Heart right ventricle (tissue), 16 donors: ENCODE measurements at places on chromosomes 11 and 22.

GRCh38 chr11:117239295-117239694 is 6.8 kb downstream of the RNF214 start:
- DNase-seq = no peak

DNA sequence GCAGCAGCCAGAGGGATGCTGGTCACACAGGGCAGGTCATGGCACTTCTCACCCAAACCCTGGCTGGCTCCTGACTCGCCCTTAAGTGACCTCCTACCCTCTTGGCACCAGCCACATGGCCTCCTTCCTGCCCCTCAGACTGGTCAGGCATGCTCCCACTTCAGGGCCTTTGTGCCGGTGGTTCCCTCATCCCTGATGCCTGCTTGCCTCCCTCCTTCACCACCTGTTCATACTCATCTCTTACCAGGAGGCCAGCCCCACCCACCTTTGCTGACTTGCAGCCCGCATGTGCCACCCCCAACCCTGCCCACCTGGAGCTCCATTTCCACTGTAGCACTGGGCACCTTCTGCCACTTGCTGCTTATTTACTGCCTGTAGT is 20.1 kb downstream of the GNAZ start:
- no peak for DNase-seq

DNA sequence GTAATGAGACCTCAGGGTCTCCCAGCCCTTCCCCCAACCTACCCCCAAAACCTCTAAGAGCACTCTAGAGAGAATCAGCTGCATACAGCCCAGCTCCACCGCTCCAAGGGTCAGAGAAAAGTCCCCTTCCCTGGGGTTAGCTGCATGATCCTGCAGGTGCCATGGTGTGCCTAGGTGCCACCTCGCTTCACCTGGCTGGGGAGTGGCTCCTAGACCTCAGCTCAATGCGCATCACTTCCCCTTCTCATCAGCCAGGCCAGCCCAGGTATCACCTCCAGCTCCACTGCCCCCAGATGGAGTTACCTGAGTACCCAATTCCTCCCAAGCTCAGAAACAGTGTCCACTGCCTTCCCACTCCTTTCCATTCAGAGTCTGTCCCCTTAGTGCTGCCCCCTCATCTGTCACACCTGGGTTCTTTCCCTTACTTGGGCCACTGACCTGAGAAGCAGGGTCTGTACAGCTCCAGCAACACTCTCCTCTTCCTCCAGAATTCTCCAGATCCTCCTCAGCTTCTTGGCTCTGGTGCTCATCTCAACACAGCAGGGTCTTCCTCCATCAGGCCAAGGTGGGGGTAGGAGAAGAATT is 1.3 kb downstream of the STARD10 start:
- DNase-seq = no peak

DNA sequence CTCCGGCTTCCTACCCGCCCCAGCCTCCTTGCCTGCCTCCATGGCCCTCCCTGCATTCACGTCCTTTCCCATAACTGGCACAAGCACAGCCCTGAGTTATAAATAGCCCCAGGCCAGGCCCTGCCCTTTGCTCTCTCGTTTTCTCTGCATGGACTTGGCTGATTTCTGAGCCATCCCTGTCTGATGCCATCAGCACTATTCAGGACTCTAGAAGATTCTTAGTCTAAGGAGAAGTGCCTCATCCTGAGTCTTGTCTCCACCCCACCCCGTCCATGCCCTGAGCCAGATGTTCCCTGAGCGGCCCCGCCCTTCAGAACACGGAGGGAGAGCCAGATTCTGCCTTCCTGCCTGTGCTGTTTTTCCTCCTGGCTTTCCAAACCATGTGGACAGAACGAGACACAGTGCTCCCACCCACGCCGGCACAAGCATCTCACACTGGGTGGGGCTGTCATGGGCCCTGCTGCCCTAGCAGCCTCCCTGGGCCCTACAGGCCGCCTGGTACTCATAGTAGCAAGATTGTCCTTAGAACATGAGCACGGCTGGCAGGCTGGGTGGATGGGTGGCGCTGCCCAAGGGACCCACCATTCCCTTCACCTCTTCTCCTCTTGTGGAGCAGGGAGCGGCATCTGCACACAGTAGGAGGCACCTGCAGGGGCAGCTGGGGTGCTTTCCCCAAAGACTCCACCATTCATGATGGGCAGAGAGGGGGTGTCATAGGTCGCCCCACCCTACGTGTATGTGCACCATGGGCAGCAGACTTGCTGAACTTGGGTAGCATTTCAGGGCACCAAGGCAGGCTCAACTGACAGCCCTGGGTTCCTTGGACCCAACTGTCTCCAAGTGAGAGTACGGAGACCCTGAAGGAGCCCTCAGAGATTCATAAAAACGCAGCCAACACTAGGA is 76.9 kb downstream of the BCR start:
- DNase-seq = peak; percentile 53

- no peak for DNase-seq
Measured at GRCh38 chr11:71268706-71269321, 16.4 kb upstream of the SHANK2 start.

GRCh38 chr11:120197977-120198376 is 12.9 kb upstream of the OAF start:
- no peak for DNase-seq

- no peak for DNase-seq
Measured at GRCh38 chr22:44020981-44021380, 3.1 kb upstream of the PARVB start.

- DNase-seq = no peak
Measured at GRCh38 chr11:108170184-108170583, 48.8 kb downstream of the ACAT1 start.

GRCh38 chr11:91850533-91851275 is 373.9 kb upstream of the FAT3 start:
- no peak for DNase-seq

GRCh38 chr11:64299847-64300648 is at the start of gene CATSPERZ:
Gene CATSPERZ, plus strand, starts transcription at chr11:64300358. Its CDS starts 53 bp downstream, at chr11:64300411.
- DNase-seq = no peak

GRCh38 chr11:64333556-64333955 is 6.4 kb upstream of the CCDC88B start:
- no peak for DNase-seq

DNA sequence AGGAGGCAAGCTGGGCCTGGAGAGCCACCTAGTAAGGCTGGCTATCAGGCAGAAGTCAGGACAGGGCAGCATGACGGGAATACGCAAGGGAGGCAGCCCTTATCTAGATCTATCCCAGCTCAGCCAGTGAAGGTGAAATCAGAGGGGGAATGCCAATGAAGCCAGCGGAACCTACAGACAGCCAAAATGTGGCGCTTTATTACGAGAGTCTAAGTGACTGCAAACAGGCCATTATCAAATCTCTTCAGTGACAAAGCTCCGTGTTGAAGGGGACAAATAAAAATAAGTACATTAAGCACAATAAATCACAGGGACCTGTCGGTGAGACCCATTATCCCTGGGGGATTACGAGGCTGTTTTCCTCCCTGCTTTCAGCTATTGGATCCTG is 22.8 kb downstream of the LARGE1 start:
- DNase-seq = no peak

GRCh38 chr11:95296165-95296564 is 65.2 kb upstream of the SESN3 start:
- DNase-seq = no peak

DNA sequence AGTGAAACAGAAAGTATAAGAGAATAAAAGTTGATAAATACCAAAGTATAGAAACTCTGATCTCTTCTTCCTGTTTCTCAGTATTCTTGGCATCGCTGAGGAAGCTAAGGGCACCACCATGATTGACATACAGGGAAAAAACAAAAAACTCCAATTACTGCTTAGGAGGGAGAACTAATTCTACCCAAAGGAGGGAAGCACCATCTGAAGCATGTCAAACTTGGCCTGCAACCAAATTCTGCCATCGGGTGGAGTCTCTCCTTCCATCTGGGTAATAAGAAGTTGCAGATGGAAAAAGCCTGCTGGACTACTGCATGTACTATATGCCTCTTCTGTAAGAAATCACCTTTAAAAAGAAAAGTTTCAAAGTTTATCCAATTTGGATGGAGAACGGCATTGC is 30.5 kb upstream of the PPP2R1B start:
- no peak for DNase-seq

- no peak for DNase-seq
Measured at GRCh38 chr11:34860518-34860917, 55.7 kb downstream of the APIP start.

GRCh38 chr22:30978304-30978962 is 9.4 kb downstream of the TUG1 start:
- no peak for DNase-seq

DNA sequence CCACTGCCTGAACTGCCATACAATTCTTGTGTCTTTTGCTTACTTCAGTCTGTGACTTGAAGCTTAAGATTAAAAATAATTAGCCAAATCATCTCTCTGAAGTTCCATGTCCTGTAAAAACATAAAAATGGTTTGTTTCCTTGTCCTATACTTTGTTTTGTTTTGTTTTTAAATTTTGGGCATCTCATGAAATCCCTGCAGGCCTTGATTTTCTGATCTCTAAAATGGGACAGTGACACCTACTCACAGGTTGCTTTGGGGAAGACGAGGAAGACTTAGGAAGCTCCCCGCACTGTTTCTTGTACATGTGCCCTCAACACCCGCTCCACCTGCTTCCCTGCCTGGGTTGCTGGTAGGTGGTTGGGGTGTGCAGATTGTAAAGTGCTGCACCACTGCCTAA is 38.9 kb downstream of the TSPAN18 start:
- DNase-seq = no peak

GRCh38 chr11:37108436-37109285 is 510.6 kb upstream of the RAG2 start:
- no peak for DNase-seq

DNA sequence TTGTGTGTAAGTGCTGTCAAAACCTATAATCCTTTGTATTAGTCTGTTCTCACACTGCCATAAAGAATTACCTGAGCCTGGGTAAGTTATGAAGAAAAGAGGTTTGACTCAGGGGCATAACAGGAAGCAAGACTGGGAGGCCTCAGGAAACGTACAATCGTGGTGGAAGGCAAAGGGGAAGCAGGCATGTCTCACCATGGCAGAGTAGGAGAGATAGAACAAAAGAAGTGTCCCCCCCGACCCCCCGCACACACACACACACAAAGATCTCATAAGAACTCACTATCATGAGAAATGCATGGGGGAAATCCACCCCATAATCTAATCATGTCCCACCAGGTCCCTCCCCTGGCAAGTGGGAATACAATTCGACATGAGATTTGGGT is 2.3 kb upstream of the USP28 start:
- DNase-seq = no peak

- DNase-seq = no peak
Measured at GRCh38 chr22:44850946-44851345, 98.6 kb downstream of the ARHGAP8 start.

- DNase-seq = no peak
Measured at GRCh38 chr11:58391879-58392278, 14.8 kb downstream of the OR5B3 start.

GRCh38 chr11:86957976-86958646 is 2.9 kb upstream of the FZD4 start:
- DNase-seq = no peak

DNA sequence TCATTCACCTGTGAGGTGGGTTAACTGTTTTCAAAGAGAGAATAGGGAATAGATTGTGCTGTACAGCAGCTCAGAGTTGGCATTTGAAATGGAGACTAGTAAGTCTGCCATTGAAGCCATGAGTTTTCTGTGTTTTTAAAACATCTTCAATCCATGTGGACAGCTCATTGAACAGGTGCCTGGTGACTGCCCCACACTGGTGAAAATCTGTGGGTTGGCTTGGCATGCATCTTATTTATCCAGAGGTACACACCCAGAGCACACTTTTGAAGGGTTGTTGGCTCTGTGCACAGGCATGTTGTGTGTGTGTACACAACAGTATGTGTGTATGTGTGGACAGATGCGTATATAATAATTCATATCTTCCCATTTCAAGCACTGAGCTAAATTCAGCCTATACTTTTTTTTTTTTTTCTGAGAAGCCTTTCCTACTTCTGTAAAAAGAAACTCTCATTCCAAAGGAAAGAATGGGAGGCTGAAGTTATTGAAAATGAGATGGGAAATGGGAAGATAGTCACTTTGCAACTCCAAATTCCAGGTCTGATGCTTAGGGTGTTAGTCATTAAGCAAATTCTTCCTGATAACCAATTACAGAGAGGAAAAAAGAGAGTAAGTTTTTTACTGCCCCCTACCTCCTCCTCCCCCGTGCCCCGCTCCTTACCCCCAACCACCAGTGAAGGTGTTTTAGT is 7.0 kb upstream of the LYVE1 start:
- no peak for DNase-seq

DNA sequence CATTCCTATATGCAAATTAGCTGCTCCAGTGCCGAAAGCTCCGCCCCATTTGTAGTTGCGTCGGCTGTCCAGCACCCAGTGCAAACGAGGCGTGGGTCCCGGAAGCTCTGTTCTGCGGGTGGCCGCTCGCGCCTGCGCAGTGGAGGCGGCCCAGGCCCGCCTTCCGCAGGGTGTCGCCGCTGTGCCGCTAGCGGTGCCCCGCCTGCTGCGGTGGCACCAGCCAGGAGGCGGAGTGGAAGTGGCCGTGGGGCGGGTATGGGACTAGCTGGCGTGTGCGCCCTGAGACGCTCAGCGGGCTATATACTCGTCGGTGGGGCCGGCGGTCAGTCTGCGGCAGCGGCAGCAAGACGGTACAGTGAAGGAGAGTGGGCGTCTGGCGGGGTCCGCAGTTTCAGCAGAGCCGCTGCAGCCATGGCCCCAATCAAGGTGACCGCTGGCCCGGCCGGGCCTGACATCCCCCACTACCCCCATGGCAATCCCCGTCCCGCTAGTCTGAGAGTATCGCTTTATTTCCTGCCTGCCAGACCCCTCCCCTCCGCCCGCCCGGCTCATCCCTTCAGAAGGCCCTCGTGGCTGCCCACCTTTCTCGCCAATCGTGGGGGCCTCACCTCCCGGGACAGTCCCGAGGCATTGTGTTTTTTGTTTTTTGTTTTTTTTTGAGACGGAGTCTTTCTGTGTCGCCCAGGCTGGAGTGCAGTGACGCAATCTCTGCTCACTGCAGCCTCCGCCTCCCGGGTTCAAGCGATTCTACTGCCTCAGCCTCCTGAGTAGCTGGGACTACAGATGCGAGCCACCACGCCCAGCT is at the start of gene PRDX5:
PRDX5 (plus strand) TSS at position 161 of the 805 bp plus-strand sequence; CDS start at position 256, 95 bp downstream.
- DNase-seq = peak; percentile 96

- DNase-seq = no peak
Measured at GRCh38 chr11:44592125-44592940, 26.9 kb downstream of the CD82 start.

- DNase-seq = peak; percentile 21
Measured at GRCh38 chr11:68778205-68778604, 26.9 kb upstream of the TESMIN start.

- DNase-seq = no peak
Measured at GRCh38 chr11:27524155-27524554, 17.6 kb upstream of the LIN7C start.
